NCI-H187 (cell line): ENCODE measurements at places on chromosomes 2 and 18.

DNA sequence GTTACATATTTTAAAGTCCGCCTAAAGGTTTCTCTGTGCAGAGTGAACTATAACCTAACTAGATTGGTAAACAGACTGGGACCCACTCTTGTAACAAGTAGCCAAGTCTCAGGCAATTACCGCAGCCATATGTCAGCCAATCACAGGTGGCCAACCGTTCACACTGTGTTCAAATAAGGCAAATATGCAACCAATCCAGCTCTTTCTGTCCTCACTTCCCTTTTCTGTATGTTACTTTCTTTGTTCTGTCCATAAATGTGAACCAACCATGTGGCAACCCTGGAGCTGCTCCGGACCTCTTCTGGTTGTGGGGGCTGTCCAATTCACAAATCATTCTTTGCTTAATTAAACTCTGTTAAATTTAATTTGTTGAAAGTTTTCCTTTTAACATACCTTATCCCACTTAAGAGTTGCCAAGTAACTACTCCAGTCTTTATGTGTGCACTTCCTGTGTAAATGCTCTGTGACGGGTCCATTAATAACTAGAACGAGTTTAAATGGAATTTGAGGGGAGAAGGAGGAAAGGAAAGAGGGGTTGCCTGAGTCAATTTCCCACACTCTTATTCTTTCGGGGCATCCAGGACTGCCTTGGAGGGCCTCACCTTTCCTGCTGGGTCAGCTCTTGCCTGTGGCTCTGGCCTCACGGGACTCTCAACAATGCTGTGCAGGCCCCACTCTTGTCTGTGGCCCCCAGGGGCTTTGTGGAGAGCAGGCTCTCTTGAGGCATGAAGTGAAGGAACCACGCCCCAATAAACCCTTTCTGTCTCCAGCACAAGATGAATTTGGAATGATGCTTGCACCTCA, 6.6 kb upstream of the RPL37A start:
- DNase-seq: no peak

DNA sequence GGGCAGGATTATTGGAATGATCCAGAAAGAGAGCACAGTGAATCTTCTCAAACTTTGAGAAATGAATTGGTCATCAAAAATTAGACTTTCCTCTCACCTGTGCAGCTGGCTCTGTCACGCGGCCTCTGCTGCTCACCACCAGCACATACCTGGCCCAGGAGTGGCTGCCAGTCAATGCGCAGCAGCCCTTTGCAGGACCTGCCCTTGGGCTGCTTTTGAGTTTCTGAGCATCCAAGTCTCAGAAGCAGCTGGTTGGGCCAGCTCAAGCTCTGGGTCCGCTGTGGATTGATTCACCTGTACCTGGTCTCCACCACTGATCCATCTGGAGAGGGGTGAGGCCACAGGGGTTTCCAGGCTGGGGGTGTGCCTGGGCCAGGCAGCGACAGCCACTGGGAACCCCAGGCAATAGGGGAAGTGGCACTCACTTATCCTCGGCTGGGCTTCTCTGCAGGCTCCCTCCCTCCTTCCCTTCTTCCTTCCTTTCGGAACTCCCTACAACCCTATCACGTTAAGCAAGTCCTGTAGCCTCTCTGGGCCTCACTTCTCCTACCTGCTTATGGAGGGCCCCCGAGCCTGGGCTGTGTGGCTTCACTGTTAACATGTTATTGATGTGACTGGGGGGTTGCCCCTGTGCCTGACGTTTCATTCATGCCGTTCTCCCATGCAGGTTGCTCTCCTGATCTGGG, 48.1 kb downstream of the SH3BP4 start:
- no peak for DNase-seq

DNA sequence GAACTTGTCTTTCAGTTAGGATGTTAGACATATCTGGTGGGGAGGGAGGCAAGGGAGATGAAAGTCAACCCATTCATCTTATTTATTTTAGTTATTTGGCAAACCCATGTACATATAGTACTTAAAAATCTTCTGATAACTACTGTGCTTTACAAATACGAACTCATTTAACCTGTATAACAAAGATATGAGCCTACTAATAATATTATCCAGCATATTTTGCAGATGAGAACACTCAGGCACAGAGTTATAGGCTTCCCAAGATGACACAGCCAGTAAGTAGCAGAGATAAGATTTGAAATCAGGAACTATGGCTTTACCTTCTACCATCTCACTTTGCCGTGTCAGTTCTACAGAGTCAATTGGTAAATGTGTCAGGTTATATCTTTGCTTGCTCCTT, 262.6 kb upstream of the DOK6 start:
- DNase-seq: no peak

DNA sequence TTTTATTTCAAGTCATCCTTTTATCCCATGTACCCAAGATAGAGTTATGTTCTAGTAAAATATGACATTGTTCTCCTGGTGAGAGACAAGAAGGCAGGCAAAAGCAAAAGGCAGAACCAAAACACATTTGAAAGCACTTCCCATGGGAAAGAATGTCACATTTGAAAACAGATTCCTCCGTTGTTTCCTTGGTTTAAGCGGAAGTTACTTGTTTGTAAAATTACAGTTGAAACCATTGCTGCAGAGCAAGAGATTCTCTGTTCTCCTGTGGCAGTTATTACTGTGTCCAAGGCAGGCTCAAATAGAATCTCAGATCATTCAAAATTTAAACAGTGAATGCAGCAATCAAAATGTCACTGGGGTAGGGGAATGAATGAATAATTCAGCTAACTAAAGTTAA, 149.6 kb downstream of the MTCL1 start:
- no peak for DNase-seq

GRCh38 chr2:129189617-129190319, 789.7 kb upstream of the RAB6C start:
- no peak for DNase-seq

DNA sequence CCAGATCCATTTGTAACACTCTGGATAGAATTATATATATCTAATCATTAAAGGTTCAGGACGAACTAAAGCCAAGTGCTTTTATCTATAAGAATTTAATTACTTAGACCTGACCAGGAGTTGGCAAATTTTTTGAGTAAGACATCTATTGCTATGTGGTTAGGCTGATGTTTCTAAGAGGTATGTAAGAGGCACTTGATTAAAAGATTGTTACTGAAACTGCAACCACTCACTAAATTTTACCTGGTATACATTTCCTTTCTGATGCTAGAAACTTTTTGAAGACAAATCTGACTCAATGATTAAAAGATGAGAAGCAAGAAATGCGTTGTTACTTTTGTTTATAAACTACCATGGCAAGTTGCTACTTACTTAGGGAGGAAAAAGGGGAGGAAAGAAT, 76.7 kb upstream of the CHAC2 start:
- DNase-seq: no peak

DNA sequence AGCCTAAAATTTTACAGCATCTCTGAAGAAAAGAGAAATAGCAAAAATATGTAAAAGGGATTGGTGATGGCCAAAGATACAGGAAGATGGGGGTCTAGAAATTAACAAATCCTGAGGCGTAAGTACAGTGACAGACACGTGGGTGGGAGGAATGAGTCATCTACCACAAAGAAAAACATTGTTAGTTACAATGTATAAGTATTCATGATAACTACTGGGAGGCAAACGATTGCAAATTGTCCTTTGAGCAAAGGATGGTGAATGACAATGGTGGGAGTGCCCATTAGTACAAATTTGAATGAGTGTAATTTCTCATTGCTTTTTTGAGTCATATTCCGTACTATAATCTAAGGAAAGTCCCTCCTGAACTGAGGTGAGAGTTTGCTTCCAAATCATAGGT, 809.0 kb upstream of the FAM98A start:
- no peak for DNase-seq

DNA sequence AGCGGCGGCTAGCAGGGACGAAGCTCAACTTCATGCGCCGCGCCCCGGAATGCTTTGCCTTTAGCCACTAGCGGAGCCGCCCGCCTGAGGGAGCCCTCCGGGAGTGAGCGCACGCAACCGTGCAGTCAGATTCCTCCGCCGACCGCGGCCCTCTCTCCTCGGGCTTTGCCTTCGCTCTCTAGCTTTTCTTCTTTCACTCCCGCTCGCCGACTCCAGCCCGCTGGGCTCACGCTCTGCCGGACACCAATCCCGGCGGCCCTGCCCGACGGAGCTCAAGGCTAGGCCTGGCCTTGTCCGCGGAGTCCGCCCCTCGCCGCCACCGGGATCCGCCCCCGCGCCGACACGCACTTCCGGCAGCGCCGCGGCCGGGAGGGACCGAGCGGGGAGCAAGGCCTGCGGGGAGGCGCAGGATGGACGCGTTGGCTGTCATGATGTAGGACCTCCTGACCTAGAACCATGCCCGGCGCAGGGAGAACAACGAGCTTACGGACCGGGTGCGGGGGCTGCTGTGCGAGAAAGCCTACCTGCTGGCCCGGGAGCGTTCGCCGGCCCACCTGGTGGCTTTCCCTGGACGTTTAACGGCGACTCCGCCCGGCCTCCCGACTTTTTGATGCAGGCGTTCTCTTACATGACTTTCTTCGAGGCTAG, 40.8 kb upstream of the AKAIN1 start:
- DNase-seq: peak; percentile 73

DNA sequence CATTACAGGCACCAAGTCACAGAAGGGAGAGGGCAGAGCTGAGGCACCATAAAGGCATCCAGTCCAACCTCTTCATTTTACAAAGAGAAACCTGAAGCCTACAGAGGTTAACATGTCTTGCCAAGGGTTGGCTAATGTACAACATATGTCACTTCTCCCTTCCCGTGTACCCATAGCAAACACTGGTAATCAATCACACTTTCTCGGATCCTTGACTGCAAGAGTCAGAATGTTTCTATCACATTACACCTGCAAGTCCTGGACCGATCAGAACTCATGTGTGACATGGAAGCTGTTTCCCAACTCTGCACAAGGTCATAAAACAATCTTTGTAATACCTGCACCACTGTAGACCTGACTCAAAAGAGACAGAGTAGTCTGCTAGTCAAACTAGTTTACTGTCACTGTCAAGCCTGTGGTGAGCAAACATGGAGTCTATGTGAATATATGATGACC, 6.0 kb downstream of the ANKRD44 start:
- DNase-seq: no peak

GRCh38 chr2:26682155-26682554, 10.4 kb upstream of the KCNK3 start:
- DNase-seq: no peak

- no peak for DNase-seq
Observed at GRCh38 chr2:200255549-200255948, 50.9 kb upstream of the SPATS2L start.

GRCh38 chr2:241378816-241379215, 22.7 kb downstream of the FARP2 start:
- no peak for DNase-seq

DNA sequence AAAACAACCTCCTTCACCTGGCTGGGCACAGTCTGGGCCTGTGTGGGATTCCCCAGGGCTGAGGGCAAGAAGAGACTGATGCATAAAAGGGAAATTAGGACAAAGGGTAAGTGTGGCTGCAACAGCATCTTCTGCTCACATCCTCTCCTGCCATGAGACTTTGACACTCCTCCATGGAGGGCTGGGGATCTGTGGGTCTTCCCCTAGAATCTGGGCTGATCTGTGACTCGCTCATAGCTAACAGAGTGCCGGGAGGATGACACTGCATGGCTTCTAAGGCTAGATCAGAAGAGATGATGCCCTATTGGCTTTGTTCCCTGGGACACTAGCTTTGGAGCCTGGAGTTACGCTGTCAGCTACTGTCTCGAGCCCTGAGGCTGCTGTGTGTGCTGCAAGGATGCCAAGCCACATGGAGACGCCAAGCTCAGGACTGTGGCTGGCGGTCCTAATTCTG, 24.3 kb downstream of the MOCOS start:
- no peak for DNase-seq

DNA sequence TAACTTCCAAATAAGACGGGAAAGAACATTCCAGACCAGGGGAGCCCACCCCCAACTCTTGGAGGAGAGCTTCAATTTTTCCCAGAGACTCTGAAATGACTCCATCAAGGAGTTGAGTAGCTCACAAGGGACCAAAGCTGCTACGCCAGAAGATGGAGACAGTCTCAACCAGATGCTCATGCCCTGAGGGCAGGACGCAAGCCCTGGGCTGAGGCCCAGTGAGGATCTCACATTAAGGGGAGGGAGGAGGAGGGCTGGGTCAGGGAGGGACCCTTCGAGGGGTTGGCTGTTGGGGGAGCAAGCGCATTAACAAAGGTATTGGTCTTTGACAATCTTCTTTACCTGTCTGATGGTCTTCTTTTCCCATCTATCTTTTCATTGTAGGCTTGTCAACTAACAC, 141.3 kb upstream of the SLC1A4 start:
- no peak for DNase-seq
